Neural progenitor cell (in vitro differentiated cells): ENCODE measurements at places on chromosomes 7 and 10.
A peak's percentile ranks its signal among the peaks of the same experiment; 100 is the strongest.

DNA sequence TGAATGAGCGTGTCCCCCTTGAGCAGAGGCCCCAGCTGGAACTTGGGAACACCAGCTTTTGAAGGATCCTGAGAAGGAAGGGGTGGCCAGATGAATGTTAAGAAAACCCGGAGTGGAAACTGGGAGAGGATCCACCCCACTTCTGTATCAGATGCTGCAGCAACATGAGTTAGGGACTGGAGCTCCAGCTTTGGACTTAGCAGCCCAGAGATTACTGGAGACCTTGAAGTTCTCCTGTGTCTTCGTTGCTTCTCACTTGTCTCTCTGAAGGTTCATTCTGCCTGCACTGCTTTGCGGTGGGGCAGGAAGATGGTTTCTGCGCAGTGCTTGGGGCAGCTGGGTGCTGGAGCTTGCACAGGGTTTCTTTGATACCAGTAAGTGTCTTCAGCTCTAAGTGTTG lies 9.3 kb downstream of the TMEM248 start:
- DNase-seq, result peak; percentile 83

DNA sequence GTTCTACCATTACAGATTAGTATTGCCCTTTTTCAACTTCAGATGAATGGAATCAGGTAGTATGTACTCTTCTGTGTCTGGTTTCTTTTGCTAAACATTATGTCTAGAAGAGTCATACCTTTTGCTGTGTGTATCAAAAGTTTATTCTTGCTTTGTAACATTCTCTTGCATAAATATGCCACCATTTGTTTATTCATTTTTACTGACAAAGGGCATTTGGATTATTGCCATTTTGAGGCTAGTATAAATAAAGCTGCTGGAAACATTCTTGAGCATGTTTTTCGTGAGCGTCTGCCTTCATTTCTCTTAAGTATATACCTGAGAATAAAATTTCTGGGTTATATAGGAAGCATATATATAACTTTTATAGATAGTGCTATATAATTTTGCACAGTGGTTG lies 121.7 kb upstream of the CSTF2T start:
- no peak for DNase-seq

GRCh38 chr7:150716368-150716767 lies at the start of gene GIMAP1:
Gene GIMAP1 (plus strand): TSS chr7:150716613. CDS start chr7:150719048, 2,435 bp downstream.
- DNase-seq, result no peak

GRCh38 chr7:89232-90019 lies 102.9 kb upstream of the FAM20C start:
- DNase-seq, result no peak

GRCh38 chr10:97584798-97585438 lies 729 bp downstream of the HOGA1 start:
- no peak for DNase-seq

GRCh38 chr10:132511121-132512051 lies 26.2 kb upstream of the INPP5A start:
- DNase-seq, result no peak

DNA sequence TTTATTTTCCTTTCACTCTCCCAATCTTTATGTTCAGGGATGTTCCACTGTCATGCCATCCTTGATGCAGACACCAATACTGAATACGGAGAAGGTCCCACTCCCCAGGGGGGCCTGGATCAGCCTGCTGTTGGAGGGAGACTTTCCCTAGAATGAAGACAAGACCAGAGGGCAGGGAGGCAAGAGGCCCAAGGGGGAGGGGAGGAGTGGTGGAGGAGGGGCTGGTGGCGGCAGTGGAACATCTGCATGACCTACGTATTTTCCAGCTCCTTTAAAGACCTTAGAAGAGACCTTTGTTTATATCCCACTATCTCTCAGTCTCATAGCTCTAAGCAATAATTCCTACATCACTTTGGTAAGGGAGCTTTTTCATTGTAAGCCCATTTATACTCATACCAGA lies 183.0 kb downstream of the HECW1 start:
- no peak for DNase-seq

GRCh38 chr10:52172581-52172980 lies 141.5 kb upstream of the DKK1 start:
- DNase-seq, result peak; percentile 17

GRCh38 chr10:34996843-34997242 lies 93.3 kb downstream of the CUL2 start:
- no peak for DNase-seq

DNA sequence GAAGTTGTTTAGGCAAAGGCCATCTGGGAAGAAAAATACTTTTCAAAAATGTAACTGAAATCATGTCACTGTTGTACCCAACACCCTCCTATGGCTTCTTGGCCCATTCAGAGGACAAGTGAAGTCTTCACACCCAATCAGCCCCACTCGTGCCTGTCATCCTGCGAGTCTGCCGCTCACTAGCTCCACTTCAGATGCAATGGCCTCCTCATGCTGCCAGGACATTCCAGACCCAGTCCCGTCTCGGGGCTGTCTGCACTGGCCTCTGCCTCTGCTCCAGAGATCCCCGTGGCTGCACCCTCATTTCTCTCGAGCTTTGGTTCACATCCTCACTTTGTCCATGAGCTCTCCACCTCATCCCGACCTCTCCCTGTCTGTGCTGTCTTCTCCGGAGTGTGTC lies 227.1 kb downstream of the KCNMA1 start:
- DNase-seq, result no peak

DNA sequence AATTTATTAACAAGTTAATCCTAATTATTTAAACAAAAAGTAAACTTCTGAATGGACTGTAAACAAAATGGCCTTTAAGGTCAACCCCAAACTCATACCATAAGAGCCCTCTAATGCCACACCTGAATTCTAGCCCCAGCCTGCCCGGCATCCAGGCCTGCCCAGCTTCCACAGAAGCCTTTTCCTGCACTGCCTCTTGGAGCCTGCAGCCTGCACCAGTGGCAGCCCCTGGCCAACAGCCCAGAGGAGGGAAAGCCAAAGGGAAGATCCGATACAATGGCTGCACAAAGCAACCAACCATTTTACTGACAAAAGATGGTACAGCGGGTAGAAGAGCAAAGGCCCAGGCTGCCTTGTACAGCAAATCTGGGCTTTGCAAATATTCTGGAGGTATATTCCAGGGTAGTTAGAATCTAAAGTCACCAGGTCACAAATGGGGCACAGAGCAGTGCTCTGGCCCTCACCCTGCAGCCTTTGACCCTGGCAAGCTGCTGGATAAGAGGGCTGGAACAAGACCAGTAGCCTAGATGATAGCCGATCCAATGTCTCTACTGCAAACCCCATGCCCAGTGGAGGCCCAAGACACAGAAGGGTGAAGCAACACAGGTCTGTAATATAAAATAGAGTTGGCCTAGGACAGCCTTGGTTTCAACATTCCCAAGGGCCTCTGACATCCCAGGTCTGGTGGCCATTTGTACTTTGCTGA lies 12.5 kb upstream of the CH25H start:
- no peak for DNase-seq

DNA sequence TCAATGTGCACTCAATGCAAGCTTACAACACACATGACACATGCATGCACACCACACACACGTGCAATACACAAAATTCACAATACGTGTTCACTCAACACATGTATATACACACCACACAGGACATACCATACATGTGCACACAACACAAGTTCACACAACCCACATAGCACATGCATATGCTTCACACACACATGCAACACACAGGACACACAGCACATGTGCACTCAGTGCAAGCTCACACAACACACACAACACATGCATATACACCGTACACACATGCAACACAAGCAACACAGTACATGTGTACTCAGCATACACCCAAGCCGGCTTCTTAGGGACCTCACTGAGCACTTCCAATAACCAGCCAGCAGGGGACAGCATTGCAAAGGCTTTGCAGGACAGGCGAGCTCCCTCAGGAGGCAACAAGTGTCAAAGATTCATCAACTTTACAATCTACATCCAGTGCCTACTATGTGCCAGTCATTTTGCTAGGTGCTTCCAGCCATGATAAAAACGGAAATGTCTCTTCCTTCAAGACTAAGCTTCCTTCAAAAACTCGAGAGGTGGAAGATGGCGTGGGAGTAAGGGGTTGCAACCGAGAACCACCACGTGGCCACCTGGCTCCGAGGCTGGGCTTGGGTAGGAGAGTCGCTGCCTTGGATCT lies 61.1 kb downstream of the JCAD start:
- DNase-seq, result peak; percentile 85

DNA sequence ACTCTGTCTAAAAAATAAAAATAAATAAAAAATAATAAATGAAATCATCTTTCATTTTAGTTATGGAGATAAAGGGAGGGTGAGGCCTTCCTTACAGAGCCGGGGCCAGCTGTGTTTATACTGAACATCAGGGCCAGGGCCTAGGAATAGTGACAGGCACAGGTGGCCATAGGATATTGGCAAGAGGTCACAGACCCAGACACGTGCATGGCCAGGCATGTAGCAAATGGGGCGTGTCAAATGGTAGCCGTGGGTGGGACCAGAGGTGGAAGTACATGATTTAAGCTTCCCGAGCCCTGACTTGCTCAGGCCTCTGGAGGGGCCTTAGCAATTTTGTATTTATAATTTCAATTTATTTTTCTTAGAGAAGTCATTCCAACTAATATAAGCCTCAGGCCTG lies 353.0 kb downstream of the ANKRD30A start:
- DNase-seq, result no peak

- no peak for DNase-seq
Observed at GRCh38 chr10:123187781-123188180, 33.6 kb downstream of the BUB3 start.

- no peak for DNase-seq
Observed at GRCh38 chr7:107998660-107999480, 4.1 kb downstream of the LAMB1 start.

- no peak for DNase-seq
Observed at GRCh38 chr10:4262870-4263600, 478.0 kb upstream of the KLF6 start.

GRCh38 chr7:30263090-30263710 lies 21.2 kb upstream of the ZNRF2 start:
- DNase-seq, result no peak

- DNase-seq, result no peak
Observed at GRCh38 chr7:33701927-33702326, 203.4 kb upstream of the BMPER start.

DNA sequence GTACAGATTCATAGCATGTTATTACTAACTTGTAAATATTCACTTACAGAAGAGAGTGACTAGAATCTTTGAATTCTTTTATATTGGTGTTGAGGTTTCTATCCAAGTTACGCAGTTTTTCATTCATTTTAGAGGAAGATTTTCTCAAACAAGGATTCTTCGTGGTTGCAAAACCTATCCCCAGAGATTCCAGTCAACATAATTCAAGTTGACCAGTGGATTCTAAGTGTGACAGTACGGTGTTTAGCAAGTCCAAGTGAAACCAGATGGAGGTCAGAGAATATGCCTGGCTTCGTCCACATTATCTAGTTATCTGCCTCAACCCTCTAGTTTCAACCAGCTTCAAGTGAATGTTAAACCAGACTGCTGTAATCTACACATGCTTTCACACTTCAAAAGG lies 131.9 kb downstream of the SDK1 start:
- DNase-seq, result no peak

GRCh38 chr7:113200281-113200680 lies 81.9 kb upstream of the SMIM30 start:
- DNase-seq, result no peak

- DNase-seq, result no peak
Observed at GRCh38 chr7:31890766-31891165, 179.4 kb downstream of the PDE1C start.

GRCh38 chr10:79984851-79985250 lies 35.9 kb upstream of the SFTPD start:
- no peak for DNase-seq

DNA sequence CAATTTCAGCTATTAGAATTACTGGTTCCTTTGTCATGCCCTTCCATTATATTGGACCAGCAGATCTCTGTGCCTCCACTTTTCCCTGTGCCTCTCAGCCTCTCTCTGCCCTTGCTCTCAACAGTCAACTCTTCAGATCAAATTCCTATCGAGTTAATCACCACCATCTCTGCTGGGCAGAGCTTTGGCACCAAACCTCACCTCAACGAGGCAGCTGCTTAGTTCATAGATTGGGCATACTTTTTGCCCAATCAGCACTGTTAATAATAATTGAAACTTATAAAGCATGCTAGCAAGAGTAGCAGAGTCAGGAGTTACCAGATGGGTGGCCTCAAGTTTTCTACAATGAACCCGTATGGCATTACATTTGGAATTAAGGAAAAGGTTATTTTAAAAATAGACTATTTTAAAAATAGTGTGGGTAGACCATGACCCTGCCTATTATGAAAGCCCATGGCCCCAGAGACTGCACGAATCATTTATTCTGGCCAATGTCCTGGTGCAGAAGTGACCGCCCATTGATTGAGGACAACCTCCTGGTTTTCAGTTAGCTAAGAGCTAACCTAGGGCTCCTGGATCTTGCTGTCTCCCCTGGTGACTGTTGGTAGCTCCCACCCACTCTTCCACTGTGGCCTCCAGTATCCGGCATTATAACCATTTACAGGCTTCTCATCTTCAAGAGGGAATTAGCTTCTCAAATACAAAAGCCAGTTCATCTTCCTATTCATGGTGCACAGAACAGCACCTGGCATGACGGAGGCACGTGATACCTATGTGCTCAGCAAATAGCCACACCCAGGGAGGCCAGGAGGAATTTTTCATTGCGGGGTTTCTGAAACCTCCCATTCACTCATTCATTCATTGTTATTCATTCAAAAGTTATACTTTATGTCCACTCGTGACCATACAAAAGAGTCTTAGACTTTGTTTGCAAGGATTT lies 265.4 kb downstream of the INHBA start:
- no peak for DNase-seq

GRCh38 chr10:73874267-73875138 lies at the start of gene CAMK2G:
Gene CAMK2G (minus strand): TSS chr10:73874555. CDS start chr10:73874461, 94 bp downstream.
- peak; percentile 92 for DNase-seq

DNA sequence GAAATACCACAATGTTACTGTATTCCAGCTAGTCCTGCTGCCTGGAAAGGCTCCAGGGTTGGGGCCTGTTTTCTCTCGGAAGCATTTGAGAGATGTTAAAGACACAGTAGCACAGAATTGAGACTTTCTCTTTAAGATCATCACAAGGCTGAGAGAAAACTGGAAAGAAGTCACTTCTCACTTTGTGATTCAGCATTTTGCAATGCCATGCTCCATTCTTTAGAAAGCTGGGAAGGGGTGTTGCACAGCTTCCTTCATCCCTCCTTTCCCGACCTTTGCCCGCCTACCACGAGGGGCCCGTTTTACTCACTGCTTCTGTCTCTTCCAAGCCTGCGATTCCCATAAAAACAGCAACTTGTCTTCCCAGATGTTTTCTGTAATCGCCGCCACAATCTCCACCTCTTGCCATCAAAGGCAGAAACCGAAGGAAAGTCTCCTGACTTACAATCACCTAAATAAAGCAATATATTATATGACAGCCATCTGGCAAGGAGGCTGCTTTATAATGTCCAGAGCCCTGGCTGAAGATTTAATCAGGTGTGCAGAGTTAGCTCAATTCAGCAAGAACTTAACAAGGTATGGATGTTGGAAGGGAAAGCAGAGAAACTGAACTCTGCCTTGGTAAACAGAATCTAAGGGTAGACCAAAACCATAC lies 18.9 kb downstream of the NOD1 start:
- DNase-seq, result no peak

GRCh38 chr7:95520136-95520535 lies 34.4 kb downstream of the ASB4 start:
- DNase-seq, result no peak
